ENCODE measurements at places on chromosomes 3 and 15.

- no peak for DNase-seq
Observed at GRCh38 chr3:64247991-64248646, 22.9 kb upstream of the PRICKLE2 start.

GRCh38 chr3:59995563-59995962, 945.7 kb upstream of the CFAP20DC start:
- no peak for DNase-seq

- DNase-seq = no peak
Observed at GRCh38 chr3:195246581-195246995, 24.4 kb downstream of the XXYLT1 start.

GRCh38 chr3:169764312-169764881, 463 bp downstream of the TERC start:
- peak; percentile 78 for DNase-seq

DNA sequence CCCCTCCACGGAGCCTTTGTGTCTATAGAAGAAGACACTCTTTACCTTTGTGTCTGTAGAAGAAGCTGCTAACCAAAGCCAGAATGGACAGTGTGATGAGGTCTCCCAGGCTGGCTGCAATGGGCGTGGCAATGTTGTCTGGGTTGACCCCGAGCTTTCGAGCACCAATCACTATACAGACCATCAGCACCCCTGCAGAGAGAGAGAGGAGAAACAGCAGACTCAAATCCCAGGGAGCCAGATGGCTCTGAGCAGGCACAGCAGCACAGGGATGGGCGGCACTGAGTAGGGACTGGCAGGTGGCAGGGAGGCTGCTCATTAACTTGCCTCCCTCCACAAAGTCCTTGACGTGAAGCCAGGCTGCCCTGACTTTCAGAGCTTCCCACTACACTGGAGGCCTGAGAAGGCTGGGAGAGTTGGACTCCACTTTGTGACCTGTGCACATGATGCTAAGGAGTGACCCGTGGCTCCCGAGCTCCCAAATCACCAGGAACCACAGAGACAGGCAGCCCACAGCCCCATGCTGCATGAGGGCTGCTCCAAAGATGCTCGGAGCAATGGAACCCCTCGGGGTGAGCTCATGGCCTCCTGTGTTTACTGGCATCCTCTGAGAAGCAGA, 53.9 kb downstream of the ROPN1B start:
- no peak for DNase-seq

GRCh38 chr3:171980578-171981270, 58.7 kb upstream of the FNDC3B start:
- DNase-seq = no peak

DNA sequence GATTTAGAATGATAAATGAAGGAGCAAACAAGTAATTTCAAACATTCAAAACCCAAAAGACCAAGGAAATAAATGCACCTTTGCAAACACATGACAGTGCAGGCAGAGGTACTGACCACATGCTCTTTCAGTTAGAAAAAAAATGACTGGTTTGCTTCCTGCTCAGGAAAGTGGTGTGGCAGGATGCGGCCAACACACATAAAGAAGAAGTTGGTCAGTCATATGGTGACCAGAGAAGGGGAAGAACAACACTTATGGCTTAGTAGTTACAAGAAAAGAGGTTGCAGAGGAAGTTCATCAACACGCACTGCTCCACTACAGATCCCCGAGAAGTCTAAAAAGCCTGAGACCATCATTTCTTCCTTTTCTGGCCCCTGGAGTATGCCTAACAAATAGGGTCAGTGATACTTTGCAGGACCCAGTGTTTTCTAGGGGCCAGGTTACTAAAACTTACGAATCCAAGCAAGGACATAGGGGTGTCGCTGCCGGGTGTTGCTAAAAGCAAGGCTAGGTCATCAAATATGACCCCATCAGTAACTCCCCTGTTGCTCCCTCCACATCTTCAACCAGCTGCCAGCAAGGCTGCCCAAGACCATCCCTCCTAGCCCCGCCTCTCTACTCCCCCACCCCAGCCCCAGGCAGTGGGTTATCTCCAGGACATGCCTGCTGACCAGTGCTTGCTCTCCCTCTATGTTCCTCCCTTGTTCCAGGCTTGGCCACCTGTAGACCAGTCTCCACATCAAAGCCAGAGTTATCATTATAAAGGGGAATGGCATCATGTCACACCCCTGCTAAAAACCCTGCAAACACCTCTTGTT, 11.2 kb downstream of the ATP8B4 start:
- DNase-seq = peak; percentile 8

GRCh38 chr3:116809208-116809607, 99.6 kb downstream of the TUSC7 start:
- no peak for DNase-seq

- DNase-seq = no peak
Observed at GRCh38 chr15:22919171-22919570, 61.0 kb downstream of the CYFIP1 start.

DNA sequence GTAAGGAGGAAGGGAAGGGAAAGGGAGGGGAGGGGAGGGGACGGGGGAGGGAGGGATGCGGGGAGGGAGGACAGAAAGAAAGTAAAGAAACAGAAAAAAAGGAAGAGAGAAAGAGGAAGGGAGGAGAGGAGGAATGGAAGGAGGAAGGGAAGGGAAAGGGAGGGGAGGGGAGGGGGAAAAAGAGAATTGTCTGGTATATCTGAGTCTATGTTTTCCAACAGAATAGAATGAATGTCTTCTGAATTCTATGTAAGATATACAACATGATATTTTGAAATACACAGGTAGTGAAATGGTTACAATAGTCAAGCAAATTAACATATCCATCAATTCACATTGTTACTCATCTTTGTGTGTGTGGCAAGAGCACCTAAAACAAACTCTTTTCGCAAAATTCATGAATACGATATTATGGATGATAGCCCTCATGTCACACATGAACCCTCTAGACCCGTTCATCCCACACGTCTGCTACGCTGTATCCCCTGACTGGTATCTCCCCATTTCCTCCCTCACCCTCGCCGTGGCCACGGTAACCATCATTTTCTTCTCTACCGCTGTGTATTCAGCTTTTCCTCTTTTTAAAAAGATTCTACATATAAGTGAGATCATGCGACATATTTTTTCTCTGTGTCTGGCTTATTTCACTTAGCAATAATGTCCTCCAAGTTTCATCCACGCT, 168.9 kb downstream of the XXYLT1 start:
- DNase-seq = no peak

DNA sequence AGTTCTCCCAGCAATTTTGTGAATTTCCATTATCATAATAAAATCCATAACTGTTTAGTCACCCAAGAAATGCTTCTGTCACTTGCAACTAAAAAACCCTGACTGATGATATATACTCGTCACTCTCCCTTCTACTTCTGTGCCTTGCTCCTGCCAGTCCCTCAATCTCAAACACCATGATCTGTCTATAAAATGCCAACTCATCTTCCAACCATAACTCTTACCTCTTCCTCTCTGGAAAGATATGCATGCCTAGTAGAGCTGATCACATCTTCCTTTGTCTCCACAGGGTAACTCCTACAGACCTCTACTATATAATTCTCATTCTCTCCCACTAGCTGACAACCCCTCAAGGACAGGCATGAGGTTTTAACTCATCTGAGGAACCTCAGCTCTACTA, 5.2 kb upstream of the VEPH1 start:
- no peak for DNase-seq

Data from activated CD4-positive, alpha-beta T cell treated with anti-CD3 and anti-CD28 coated beads, Interleukin-2, amount 50 U/mL, for 48 hours (primary cell).